ENCODE measurements at places on chromosomes 11 and 22.
A peak's percentile ranks its signal among the peaks of the same experiment; 100 is the strongest.

DNA sequence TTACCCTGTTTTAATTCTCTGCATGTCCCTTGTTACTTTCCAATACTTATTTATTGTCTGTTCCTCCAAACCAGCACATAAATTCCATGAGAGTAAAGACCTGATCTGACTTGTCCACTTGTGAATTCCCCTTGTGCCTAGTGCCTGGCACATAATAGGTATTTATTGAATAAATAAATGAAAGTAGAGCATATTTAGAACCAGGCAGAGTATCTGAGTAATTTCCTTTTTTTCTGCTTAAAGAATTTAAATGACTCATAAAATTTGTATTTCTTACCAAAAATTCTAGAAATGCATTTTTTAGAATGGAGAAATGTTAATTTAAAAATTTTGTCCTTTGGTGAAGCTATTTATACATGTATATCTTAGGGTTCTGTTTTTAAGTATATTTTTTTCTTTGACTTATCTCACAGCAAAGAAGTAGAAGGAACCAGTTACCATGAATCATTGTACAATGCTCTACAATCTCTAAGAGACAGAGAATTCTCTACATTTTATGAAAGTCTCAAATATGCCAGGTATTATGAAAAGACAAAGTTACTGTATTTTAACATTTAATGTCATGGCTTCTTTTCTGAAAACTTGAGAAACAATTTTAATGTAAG is 96.8 kb downstream of the ATM start:
- no peak for DNase-seq

DNA sequence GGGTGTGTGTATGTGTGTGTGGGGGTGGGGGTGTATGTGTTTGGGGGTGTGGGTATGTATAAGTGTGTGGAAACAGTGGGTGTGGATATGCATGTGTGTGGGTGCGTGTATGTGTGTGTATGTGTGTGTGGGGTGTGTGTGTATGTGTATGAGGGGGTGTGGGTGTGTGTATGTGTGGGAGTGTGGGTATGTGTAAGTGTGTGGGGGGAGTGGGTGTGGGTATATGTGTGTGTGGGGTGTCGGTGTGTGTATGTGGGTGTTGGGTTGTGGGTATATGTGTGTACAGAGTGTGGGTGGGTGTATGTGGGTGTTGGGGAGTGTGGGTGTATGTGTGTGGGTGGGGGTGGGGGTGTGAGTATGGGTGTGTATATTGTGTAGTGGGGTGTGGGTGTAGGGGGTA is 206.0 kb downstream of the OPCML start:
- no peak for DNase-seq

GRCh38 chr11:102500829-102501228 is 29.7 kb downstream of the MMP7 start:
- no peak for DNase-seq

DNA sequence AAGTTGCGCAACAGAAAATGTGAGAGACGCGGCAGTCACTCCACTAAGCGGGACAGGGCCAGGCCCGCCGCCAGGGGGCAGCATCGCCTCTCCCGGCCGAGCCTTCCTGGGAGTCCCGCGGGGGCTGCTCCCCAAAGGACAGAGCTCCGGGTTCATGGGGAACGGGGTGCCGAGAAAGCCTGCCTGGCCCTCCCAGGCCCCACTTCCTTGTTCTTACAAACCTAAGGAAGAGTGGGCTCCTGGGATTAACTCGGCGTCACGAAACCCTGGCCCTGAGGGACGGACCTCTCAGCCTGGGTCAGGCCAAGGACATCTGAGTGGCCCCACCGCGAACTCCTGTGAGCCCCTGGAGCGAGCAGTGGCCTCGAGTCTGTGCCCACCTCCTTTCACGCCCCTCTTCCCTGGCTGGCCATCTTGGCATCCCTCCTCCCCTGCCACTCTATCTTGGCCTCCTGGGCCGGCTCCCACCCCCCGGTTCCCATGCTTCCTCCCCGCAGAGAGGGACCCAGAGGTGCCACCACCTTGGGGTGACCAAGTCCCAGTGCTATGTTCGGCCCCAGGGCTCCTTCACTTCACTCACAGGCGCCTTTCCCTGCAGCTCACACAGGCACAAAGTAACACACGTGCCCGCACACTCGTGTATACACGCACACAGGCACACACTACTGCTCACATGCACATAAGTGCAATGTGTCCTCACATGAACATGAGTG is 99.9 kb upstream of the FGF3 start:
- DNase-seq = peak; percentile 36

DNA sequence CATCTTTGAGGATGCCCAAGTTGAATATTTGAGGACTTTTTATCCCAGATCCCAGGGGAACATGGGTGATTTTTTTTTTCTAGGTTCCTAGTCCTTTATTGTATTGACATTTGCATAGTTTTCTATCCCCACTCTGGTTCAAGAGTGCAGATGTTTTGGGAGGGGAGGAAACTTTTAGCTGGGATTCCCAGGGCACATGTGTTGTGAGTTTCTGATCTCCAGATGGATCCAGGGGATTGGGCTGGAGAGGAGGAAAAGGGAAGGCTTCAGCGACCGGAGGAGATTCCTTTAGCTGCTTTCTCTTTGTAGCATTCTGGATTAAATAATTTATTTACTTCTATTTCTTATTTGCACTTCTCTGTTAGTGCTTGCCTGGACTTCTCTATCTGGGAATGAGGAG is 14.7 kb upstream of the SORL1-AS1 start:
- no peak for DNase-seq

DNA sequence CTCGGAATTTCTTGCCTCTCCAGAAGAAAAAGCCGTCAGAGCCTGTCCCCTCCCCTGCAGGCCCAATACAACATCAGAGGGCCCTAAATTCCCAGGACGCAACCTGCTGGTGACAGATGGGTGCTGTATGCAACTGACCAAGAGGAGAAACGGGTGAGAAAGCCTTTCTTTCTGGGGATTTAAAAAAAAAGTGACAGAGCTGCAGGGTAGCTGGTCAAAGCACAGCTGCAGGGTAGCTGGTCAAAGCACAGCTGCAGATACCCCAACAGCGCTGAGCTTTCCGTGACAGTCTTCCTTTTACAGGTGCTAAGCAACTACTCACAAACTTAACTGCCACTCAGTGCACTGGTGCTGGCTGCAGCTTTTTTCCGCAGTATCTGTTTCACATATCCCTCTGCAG is 17.8 kb downstream of the AP1B1 start:
- DNase-seq = no peak

- no peak for DNase-seq
Observed at GRCh38 chr11:6693342-6694228, 10.4 kb upstream of the MRPL17 start.

DNA sequence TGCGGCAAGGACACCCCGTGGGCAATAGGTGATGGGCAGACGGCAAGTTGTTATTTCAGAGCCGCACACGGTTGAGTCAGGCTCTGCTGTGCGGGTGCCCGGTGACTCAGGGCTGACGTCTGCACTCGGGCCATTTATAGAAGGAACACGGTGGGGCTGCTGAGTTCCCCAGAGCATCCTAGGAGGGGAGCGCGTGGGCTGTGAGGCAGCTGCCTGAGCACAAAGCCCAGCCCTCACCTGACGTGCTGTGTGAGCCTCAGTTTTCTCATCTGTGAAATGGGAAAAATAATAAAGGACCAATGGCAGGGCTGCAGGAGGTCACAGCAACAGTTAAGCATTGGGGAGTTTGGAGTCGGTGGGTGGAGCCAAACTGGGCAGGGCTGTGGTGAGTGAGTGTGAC is 11.3 kb upstream of the RHOD start:
- DNase-seq = no peak

DNA sequence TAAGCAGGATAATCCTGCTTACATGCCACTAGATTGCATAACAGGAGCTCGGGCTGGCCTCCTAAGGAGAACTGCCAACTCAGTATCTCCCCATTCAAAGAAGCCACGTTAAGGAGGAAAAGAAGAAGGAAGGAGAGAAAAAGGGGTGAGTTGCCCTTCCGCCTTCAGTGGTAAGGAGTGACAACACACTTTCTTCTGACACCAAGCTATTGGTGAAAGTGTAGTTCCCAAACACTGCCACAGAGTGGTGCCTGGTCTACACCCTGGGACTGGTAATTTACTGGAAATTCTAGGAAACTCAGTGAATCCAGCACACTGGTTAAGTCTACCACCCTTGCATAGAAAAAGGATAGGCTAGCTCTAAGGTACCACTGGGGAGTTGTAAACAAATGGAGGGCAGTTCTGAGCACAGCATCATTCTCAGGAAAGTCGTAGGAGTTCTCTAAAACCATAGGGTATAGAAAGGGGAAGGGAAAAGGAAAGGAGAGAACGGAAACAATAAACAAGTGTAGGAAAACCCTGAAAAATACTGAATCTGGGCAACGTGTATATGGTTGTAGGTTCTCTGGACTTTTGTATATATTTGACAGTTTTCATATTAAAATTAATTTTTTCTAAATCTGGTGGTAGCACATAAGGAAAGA is 58.2 kb downstream of the RRAS2 start:
- peak; percentile 46 for DNase-seq

DNA sequence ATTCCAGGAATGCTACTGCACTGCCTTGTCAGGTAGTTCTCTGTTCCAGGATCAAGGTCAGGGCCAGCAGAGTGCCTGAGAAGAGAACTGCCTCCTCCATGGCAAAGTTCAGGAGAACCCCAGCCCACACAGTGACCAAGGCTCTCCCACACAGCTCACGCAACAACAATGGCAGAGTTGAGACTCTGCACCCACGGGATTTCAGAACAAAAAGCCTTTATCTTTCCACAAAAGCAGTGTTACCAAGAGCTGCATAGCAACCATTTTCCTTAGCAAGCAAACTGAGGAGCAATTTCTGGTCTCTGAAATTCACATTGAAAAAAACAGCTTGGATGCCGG is 11.1 kb downstream of the PLAAT3 start:
- DNase-seq = peak; percentile 77

DNA sequence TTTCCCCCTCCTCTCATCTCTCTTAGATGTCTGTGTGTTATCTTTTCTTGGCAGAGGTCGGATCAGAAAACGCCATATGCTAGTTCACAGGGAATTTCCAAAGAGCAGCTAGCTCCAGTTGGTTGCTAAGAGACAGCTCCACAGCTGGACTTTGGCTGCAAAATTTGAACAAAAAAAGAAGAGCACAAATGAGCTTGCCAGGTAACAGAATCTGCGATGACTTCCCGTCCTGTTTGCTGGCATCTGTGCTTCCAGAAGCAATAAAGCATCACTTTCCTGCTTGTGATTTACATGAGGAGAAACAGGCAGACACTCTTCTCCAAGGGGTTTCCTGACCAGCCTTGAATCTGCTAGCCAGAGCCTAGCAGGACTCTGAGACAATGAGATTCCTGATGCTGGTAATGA is 596.0 kb upstream of the B3GAT1 start:
- DNase-seq = peak; percentile 35

DNA sequence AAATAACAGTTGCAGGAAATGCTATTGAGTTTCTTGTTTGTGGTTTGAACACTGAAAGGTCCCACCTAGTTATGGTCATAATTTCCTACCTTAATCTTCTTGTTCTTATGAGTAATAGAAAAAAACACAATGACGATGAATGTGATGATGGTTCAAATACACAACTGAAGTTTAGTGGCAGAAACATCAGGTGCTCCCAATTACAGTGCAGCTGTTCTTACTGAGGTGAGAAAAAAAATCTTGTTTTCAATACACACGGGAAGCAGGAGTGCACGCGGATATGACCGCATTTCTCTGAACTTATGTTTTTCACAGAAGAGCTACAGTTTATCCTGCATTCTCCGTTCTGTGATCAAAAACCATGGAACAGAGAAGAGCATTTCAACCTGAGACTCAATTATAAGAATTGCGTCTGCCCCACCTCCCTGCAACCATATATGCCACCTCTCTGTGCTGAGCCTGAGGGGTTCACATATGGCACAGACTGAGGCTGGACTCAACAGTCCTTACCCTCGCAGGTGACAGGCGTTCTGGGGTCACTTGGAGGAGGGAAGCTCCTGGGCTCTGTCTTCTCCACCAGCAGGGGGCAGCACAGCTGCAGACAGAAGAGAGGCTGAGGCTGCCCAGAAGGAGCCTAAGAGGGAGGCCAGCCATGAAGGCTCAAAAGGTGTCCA is 99.7 kb upstream of the IGLL5 start:
- DNase-seq = no peak

DNA sequence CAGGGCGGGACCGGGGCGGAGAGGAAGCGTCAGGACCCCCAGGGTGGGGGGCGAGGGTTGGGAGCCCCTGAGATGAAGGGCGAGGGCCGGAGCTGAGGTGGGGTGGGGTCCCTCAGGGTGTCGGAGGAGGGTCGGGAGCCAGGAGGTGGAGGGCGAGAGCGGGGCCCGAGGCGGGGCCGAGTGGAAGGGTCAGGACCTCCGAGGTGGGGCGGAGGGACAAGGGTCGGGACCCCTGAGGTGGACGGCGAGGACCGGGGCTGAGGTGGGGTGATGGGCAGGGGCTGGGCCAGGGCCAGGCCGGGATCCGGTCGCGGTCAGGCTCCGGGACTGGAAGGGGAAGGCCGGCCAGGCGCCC is 409 bp downstream of the SMC1B start:
- no peak for DNase-seq

DNA sequence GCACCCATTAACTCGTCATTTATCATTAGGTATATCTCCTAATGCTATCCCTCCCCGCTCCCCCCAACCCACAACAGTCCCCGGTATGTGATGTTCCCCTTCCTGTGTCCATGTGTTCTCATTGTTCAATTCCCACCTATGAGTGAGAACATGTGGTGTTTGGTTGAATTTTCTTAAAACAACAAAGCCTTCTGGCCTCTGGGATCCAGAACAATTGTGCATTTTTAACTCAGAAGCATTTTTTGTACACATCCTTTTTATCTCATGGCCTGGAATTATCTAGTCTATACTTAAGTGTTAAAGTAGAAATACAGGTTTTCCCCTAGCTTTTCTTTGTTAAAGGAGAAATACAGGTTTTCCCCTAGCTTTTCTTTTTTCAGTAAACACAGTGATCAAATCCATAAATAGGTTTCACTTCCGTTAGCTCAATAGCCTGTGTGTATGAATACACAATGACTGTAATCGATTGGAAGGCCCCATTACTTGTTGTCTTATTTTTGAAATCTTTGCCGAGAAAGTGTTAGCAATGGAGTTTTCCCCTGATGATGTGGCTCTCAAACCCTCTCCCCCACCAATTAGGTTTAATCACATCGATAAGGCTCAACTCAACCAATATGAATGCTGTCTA is 125.6 kb upstream of the PITPNB start:
- DNase-seq = no peak

GRCh38 chr11:45087900-45088160 is 58.6 kb upstream of the PRDM11 start:
- DNase-seq = no peak

DNA sequence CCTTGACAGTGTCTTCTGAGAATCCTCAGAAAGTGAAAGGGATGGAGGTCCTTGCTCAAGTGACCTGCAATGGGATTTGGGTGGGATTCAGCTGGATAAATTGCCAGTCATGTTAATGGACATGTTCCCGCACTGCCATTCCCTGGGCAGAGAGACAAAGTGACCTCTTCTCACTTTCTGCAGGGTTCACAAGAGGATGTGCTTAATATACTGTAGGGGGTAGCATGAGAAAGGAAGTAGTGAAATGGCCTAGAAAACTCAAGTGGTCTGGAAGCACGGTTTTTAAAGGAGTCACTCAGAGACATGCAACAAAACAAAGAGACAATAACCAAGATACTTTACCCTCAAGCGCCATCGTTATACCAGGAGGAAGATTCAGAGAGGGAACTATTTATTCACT is 70.2 kb downstream of the NELL1 start:
- DNase-seq = no peak
